ENCODE measurements at places on chromosomes 1 and 21.

- DNase-seq: no peak
These were observed 123.4 kb downstream of the SIK1 start for GRCh38 chr21:43303275-43304178.

GRCh38 chr21:38994042-38994441 lies 188.3 kb downstream of the ETS2 start:
- DNase-seq: no peak

DNA sequence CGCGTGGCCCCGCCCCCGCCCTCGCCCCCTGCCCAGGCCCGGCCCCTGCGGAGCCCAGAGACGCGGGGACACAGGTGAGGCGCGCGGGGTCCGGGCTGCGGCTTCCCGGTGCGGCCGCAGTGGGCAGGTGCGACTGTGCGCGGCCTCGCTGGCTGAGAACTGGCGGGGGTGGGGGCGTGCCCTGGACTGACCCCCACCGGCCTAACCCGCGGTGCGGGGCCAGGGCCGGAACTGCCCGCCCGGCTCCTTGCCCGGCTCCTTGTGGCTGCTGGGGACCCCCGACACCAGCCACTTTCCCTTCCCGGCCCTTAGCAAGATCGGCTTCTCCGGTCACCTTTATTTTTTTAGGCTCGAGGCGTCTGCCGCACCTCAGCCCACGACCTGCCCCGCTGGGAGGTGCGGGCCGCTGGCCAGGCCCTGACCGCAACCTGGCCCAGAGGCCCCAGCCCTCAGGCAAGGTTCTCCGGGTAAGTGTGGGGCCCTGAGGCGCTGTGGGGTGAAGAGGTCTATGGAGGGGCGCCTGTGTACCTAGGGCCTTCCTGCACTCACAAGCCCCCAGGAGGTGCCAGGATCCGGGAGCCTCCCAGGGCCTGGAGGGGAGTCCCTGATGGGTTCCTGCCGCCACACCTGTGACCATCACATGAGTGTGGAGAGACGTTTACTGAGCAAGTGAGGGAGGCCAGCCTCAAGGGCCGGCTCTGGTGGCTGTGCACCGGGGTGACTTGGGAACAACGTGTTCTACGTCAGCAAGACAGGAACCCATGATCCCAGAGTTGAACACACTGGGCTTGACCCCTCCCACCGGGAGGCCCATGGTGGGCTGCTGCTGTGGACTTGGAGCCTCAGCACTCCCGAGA lies at the start of gene SMIM1:
SMIM1 (plus strand) TSS at position 35 of the 857 bp plus-strand sequence. CDS start 2,625 bp downstream, outside the sequence.
- DNase-seq: no peak

GRCh38 chr1:172638885-172639831 lies 19.7 kb upstream of the FASLG start:
- peak; percentile 60 for DNase-seq

- no peak for DNase-seq
These were observed 37.3 kb upstream of the COL6A2 start for GRCh38 chr21:46060596-46061061.

DNA sequence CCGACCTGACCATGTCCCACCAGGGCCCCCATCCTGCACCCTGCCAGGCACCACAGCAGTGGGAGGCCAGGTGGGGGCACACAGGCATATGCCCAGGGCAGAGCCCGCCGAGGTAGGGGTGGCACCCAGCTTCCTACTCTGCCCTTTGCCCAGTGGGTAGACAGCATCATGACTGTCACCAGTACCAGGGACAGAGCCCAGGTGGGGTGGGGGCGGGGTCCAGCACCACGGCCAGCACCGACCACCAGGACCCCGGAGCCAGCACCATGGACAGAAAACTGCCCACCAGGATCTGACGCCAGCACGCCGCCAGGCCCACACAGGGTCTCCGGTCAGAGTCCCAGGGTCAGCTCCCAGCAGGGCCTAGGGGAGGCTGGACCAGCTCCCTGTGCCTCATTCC lies 3.8 kb downstream of the TAS1R3 start:
- no peak for DNase-seq

GRCh38 chr1:236516929-236517704 lies 6.7 kb upstream of the LGALS8 start:
- peak; percentile 20 for DNase-seq

- no peak for DNase-seq
These were observed 27.7 kb downstream of the FMO2 start for GRCh38 chr1:171212607-171213351.

DNA sequence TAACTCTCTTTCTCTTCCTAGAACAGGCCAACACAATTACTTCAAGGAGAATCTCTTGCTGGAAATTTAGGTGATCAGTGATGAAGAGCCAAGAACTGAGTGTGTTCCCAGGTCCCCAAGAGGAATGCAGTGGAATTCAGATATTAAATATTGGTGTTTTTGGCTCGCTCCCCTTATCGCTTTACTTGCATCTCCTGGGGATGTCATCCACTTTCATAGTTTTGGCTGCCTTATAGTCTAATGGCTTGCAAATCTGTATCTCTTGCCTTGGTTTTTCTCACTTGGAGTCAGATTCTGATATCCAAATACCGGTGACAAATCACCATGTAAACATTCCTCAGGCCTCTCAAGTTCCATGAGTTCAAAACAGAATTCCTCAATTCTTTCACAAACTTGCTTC lies 151.0 kb upstream of the C1orf87 start:
- no peak for DNase-seq

DNA sequence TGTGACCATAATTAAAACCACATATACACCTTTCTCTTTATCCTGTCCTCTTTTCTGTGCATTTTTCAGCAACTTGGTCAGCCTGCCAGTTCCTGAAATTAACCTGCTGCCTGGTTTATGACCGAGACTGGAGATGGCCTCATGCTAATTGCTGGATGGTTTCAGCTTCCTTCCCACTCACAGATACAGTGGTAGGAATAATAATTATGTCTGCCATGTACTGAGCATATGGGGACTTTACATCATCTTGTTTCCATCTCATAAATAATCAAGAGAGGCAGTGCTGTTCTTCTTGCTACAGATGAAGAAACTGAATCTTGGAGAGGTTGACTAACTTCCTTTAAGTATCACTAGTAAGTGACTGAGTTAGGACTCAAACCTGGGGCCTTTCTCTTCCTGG lies 148.2 kb downstream of the NOS1AP start:
- no peak for DNase-seq

GRCh38 chr1:2602866-2603520 lies 16.4 kb downstream of the PRXL2B start:
- DNase-seq: no peak

- DNase-seq: no peak
These were observed 59.2 kb downstream of the ABCA4 start for GRCh38 chr1:94061513-94062443.

DNA sequence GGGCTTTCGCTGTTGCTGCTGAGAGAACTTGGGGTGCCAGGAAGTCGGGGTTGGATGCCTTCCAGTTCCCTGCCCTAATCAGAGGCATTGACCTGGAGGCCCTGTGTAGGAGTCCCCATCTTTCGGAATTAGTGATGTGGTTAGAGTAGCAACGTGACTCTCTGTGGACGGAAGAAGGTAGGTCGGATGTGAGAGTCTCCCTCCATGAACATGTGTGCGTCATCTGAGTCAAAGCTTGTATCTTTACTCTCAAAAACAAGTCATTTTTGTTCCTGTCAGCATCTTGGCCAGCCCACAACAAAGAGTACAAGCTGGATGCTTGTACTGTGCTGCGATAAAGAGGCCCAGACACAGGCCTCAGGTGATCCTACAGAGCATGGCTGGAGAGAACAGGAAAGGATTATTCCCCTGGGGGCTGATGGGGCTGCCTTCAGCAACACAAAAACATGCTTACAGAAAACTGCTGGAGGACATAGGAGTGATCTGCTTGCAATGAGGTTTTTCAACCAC lies 31.0 kb upstream of the IL10 start:
- peak; percentile 50 for DNase-seq
